ENCODE measurements at places on chromosomes 2 and 18.

DNA sequence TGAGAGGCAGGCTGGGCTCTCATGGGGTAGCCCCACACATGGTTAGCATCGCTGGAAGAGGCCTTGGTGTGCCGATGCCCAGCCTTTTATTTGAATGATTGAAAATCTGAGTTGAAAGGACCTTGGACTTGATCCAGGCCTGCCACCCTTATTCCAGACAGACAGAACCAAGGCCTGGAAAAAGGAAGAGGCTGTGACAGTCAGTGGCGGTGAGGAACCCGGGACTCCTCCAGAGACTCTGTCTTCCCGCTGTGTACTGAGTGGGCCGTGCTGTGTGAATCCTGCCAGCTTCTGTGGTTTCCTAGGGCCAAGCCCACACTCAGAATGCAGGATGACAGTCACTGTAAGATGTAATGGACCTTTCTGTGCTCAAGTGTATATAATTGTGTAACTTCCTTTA is 218.5 kb downstream of the LDLRAD4 start:
- no peak for DNase-seq

DNA sequence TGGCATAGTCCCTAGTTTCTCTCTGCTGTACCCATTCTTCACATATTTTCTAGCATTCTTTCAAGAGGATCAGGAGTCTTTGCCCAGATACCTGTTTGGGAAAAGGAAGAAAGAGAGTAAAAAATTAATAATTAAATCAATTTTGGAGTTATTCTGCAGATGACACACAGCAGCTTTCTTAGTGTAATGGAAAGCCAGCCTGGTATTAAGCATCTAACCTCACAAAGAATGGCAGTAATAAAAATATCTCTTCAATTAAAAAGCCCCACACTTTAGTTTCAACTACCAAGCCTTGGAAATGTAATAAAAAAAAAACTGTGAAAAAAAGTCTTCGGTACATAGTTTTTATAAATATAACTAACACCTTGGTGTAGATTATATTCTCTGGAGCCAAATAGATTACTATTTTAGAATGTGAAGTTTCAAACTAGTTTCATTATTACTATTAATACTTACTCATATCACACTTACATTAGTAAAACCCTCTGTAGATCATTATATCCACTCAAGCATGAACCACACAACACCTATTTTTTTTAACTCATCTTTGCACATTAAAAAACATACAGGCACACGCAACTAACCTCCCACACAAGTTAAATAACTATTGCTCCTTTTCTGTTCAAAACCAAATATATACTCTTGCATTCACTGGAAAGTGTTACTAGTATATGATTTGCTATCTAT is 90.9 kb downstream of the GPD2 start:
- DNase-seq, result no peak

DNA sequence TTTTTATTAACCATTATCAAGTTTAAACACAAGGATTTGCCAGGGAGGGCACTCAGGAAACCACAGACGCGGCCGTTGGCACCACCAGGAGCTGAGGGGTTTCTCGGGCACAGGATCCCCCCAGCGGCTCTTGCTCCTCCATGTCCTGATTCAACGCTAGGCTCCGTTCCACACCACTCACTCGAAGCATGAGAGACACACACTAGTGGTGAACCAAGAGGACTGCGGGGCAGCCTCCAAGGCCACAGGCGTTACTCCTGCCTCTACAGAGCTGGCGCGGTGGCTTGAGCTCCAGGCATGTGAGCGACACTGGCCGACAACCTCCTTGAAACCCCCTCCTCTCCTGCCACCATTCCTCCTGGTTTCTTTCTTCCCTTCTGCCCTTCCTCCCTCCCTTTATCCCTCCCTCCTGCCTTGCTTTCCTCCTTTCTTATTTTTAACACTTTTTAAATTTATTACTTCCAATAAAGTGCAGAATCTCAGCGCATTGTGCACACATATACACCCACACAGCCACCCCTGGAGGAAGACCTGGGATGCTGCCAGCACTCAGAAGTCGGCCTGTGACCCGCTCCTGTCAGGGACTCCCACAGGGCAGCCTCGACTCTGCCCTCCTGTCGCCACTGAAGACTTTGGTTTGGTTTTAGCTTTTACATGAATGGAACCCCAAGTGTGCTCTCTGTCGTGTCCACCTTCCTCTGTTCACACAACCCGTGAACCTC is 21.7 kb downstream of the COX7A2L start:
- no peak for DNase-seq

DNA sequence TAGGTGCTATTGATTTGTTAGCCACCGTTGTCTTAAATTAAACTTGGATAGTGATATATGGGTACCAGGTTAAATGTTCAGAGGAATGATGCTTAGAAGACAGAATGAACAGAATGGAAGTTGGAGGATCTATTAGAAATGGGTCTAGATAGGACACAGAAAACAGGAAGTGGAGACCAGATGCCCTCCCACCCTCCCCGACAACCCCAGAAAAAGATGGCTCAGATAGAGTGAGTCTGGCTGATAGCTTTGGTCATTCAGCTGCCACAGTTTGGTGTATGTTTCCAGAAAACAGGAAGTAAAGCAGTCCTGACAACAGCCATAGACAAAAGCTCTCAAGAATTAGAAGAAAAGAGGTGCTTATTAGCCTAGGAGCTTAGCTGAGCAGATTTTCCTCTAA is 71.5 kb upstream of the DSG1 start:
- DNase-seq, result no peak

DNA sequence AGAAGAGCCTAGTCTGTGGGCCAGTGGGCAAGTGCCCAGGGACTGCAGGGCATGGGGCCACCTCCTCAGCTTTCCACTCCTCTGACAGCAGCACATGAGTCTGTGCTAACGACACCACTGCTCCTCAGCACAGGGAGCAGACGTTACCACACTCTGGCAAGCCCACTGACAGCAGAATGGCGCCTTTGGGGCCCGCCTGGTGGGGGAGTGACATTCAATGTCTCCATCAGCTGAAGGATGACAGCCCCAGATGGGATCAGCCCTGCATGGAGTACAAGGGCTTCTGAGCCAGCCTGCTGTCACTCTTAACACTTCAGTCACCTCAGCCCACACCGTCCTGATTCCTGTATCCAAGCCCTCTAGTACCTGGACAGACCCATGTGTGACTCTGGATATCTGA is 149.4 kb upstream of the SMAD2 start:
- DNase-seq, result no peak

DNA sequence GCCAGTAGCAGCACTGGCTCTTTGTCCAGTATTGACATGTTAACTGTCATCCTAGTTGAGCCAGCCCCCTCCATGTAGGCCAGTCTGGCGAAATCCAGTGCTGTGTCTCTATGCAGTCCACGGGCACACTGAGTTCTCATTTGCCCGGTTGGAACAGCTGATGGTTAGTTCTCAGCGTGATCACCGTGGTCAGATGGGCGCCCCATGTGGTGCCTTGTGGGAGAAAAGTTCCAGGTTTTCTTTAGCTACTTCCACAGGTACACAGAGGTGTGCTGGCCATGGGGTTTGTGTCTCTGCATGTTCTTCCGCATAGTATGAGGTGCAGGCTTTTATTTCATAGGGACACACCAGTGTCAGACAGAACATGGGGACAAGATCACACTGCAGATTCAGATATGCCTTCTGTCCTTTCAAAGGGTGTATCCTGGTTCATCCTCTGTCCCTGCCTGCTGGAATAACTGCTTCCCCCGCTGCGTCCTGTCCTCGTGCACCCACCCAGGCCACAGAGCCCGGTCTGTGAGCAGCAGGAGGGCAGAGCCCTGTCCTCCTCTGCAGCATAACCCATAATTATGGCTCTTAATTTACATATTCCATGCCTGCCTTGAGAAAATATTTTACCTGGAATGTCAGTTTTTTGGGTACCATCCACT is 334.1 kb downstream of the GBX2 start:
- no peak for DNase-seq

- DNase-seq, result no peak
Observed at GRCh38 chr2:241770185-241770935, 6.3 kb upstream of the GAL3ST2 start.

- DNase-seq, result no peak
Observed at GRCh38 chr2:75500633-75501032, 60.1 kb downstream of the EVA1A start.

DNA sequence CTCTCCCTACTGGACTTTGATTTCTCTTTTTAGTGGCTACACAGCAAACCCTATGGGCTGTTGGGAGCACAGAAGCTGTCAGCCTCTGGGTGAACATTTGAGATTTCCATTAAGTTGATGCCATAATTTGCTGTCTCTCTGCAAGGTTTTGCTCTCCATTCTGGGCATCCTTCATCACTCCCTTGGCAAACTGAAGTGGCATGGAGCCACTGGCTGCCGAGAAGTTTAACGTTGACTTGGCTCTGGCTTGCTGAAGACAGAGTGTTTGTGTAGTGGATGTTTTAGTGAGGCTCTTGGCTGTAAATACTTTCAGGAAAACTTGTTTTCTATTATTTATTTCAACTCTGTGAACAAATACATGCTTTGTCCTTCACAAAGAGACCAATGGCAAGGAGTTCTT is 91.5 kb downstream of the ALK start:
- DNase-seq, result no peak

- no peak for DNase-seq
Observed at GRCh38 chr2:216932113-216932862, 72.4 kb upstream of the TNP1 start.

GRCh38 chr2:96687266-96687665 is 44.7 kb downstream of the FER1L5 start:
- DNase-seq, result no peak

DNA sequence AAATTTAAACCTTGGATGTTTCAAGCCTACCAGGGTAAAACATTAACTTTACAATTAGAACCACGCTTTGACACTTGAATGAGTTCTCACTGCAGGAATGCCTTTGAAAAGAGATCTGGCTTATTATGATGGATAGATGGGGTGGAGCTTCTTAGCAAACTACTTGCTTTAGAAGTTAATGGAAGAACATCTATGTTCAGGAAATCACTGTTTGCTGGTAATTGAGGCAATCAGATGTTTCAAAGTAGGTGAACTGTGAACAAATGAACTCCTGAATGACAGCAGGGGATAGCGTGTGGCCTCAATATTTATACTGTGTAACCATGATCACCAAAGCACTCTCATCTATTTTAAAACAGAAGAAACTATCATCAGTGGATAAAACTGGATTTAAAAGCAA is 383.6 kb downstream of the PIK3C3 start:
- no peak for DNase-seq

- DNase-seq, result no peak
Observed at GRCh38 chr2:1736997-1737480, 7.3 kb downstream of the PXDN start.

DNA sequence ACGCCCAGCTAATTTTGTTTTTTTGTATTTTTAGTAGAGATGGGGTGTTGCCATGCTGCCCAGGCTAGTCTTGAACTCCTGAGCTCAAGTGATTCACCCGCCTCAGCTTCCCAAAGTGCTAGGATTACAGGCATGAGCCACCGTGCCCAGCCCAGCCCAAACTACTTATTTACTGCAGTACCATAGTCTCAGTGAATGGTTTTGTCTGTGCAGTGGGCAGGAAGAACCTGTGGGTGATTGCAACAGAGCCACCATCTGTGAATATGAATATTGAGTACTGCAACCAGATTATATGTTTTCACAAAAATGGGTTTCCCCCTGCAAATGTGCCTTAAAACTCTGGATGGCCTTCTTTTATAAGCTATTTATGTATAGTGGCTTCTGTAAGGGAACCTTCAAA is 9.1 kb downstream of the MPPE1 start:
- no peak for DNase-seq

- DNase-seq, result no peak
Observed at GRCh38 chr2:189698020-189698887, 23.8 kb downstream of the ANKAR start.

- DNase-seq, result no peak
Observed at GRCh38 chr2:121004950-121005349, 269.3 kb downstream of the GLI2 start.

DNA sequence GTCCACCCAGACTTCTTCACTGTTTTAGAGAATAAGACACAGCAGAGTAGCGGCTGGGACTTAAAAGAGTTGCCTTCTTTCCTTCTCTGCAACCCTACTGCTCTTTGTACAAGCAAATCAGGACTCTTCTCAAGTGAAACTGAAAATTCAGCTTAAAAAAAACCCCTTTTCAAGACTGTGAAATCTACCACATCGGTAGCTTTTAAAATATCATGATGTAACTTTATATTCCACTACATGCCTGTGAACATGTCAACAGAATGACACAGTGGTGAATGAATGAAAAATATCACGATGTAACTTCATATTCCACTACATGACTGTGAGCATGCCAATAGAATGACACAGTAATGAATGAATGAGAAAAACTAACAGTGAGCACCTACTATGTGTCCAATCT is 53.4 kb downstream of the TCF4 start:
- no peak for DNase-seq
